Stimulated activated CD4-positive, alpha-beta T cell treated with anti-CD3 and anti-CD28 coated beads, Interleukin-15, amount 100 ng/mL, for 1 hour (primary cell): ENCODE measurements at places on chromosomes 2 and 18.

DNA sequence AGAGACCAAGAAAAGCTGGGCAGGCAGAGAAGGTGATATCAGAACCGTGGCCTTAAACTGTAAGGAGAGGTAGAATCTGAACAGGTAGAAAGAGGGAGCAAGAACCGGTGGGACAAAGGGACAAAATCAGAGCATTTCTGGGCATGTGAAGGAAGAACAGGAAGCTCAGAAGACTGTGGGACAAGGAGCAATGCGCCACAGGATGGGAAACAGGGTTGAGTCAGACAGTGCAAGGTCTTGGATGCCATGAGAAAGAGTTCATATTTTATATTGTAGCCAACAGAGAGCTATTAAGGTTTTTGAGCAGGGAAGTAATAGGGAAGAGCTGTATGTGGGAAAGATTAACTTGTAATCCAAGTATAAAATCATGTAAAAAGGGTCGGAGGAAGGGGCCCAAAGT lies 106.4 kb upstream of the UGP2 start:
- no peak for DNase-seq

GRCh38 chr2:180790891-180791290 lies 189.5 kb upstream of the UBE2E3 start:
- no peak for DNase-seq

DNA sequence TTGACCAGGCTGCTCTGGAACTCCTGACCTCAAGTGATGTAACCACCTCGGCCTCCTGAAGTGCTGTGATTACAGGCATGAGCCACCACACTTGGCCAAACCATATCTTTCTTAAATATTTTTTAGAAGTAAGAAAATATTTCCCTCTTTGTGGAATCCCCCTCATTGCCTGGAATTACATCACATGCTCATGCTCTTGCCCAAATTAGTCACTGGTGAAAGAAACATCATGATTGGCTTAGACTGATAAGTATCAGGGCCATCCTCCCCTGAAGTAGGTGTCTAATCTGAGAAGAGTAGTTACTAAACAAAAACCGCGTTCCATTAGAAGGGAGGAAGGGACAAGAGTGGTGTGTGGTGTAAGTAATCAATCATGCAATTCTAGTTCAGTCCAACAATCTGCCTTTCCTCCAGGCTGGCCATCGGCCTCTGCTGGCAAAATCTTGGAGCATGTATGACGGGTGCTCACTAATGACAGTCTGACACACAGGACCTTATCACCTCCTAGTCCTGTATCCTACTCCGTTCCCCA lies 52.3 kb upstream of the SCG2 start:
- DNase-seq, result no peak

DNA sequence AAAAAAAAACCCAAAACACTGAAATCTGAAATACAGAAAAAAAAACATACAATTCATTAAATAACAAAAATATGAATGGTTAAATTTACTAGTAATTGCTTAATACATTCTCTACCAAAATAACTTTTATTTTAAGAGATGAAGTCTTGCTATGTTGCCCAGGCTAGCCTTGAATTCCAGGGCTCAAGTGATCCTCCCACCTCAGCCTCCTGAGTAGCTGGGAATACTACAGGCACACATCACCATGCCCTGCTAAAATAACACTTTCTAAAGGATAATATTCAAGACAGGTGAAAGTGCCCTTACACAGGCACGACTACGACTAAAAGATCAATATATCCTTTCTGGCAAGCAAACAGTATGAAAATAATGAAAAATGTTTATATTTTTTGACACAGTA lies 9.5 kb downstream of the USP34 start:
- DNase-seq, result no peak

GRCh38 chr2:208311954-208312353 lies 45.9 kb downstream of the PIKFYVE start:
- no peak for DNase-seq

DNA sequence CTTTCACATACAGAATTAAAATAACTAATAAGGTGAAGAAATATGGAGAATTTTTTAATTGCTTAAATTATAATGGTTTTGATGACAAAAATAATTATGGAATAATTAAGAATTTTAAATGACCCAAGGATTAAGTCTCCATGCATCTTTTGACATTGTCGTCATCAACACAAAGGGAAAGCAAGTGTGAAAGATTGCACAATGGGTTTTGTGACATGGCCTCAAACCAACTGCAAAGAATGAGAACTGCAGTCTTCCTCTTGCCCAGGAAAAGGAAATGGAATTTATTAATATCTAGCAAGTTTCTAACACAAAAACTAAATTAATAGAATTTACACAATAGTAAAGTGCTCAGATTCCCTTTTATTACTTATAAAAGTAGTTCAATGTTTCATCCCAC lies 329.1 kb upstream of the PKDCC start:
- no peak for DNase-seq

DNA sequence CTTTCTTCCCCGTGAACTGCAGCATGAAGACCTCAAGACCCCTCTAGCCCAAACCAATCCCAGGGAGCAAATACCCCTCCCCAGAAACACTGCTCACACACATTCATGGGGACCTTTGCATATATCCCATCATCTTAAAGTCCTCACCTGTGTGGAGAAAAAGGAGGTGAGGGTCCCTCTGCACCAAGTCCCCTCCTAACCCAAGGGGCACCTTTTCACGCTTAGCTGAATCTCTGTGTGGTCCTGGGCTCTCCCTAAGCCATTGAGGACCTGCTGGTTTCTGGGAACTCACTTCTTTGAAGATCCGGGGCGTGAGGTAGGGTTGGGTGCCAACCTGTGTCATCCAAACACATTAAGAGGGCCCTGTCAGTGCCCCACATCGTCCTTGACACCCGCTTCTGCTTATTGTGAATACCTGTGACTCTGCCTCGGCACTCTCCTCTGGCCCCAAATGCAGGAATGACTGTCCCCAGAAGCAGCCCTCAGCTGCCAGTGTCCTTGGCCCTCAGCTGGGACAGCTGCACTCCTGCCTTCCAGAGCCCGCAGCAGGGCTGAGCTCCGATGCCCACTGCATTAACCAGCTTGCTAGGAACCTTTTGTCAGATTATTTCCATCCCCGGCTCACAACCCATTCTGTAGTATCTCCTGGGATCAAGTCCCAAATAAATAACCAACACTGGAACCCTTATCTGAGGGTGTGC lies 41.3 kb upstream of the ITM2C start:
- DNase-seq, result no peak

DNA sequence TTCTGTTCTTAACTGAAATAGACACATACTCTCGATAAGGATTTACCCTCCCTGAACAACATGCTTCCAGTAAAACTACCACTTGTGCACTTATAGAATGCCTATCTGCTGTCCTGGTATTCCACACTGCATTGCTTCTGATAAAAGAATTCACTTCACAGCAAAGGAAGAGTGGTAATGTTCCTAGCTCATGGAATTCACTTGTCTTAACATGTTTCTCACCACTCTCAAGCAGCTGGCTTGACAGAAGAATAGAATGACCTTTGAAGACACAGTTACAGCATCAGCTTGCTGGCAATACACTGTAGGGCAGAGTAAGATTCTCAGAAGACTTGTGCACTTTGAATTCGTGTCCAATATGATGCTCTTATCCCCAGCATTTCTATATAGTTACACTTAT lies 524.1 kb upstream of the CNTNAP5 start:
- DNase-seq, result no peak

GRCh38 chr2:64533882-64534281 lies 9.8 kb downstream of the AFTPH start:
- DNase-seq, result no peak

- no peak for DNase-seq
Observed at GRCh38 chr2:228474466-228474865, 293.0 kb upstream of the SPHKAP start.

GRCh38 chr18:25985707-25986394 lies 104.6 kb downstream of the SS18 start:
- no peak for DNase-seq
